Kidney epithelial cell (primary cell): ENCODE measurements at places on chromosomes 12 and 14. TPM values are rescaled to one million over a fixed set of nuclear protein-coding genes. Genes with fewer than 3 reads are reported as not detected.

GRCh38 chr14:59055439-59056045, 132.9 kb upstream of the DAAM1 start:
- no peak for DNase-seq

GRCh38 chr12:52207895-52208294, 16.1 kb upstream of the KRT80 start:
- no peak for DNase-seq

DNA sequence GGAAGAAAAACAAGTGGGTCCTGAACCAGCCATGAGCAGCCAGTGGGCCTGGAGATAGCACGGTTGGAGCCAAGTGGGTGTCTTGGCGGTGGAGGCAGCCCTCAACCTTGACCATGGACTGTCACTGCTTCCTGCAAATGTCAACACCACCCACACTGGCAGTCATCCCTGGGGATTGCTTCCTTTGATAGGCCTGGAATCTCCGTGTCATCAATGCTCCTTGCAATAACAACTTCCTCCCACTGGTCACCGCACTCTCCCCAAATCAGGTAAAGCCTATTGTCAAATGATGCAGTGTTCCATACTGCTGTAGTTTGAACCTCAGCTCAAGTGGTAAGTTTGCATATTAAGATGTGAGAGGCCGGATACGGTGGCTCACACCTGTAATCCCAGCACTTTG, 129.1 kb downstream of the NTF3 start:
- DNase-seq, result no peak

GLT8D2 gene
- total RNA-seq, result 1.1 and 1.8 TPM in 2 replicates

TMEM253 gene
- total RNA-seq, result not detected in 2 replicates

- no peak for DNase-seq
Observed at GRCh38 chr12:103244596-103244995, 251.2 kb downstream of the C12orf42 start.

GRCh38 chr12:69238589-69239351, 599 bp upstream of the CPSF6 start:
- no peak for DNase-seq

DNA sequence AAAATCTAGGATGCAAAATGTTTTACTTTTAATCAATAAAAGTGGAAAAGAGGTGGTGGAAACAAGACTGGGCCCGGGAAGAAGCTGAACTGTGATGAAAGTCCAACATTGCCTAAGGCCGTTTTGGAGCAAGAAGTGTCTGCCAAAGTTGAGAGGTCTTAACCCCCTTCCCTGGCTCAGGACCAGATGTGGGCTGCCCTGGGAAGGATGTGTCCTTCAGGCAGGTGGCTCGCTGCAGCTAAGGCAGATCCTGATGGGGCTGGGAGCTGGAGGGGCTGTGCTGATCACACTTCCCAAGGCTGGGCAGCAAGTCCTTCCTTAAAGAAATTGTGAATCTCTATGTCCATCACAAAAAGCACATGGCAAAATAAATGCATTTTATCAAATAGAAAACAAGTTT, 581.6 kb downstream of the GALC start:
- no peak for DNase-seq

DNA sequence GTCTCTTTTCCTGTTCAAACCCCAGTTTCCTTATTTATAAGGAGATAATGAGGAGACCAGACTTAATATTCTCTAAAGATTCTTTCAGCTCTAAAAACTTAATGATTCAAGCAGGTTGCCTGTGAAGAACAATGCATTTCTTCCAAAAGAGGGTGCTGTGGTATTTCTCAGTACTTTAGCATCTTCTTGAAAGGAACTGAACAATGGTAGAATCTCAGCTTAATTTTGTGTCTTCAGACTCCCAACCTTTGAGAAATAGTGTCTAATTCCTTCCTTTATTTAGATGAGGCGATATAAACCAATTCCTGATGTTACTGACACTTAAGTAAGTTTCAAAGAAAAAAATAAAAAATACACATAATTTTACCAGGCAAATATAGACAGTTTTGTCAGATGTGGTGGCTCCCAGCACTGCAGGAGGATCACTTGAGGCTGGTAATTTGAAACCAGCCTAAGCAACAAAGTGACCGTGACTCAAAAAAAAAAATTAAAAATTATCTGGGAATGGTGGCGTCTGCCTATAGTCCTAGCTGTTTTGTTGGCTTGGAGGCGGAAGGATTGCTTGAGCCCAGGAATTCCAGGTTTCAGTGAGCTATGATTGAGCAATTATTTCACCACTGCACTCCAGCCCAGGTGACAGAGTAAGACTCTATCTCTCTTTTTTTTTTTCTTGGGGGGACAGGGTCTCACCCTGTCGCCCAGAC, 76.9 kb upstream of the PSMA6 start:
- peak; percentile 35 for DNase-seq

DNA sequence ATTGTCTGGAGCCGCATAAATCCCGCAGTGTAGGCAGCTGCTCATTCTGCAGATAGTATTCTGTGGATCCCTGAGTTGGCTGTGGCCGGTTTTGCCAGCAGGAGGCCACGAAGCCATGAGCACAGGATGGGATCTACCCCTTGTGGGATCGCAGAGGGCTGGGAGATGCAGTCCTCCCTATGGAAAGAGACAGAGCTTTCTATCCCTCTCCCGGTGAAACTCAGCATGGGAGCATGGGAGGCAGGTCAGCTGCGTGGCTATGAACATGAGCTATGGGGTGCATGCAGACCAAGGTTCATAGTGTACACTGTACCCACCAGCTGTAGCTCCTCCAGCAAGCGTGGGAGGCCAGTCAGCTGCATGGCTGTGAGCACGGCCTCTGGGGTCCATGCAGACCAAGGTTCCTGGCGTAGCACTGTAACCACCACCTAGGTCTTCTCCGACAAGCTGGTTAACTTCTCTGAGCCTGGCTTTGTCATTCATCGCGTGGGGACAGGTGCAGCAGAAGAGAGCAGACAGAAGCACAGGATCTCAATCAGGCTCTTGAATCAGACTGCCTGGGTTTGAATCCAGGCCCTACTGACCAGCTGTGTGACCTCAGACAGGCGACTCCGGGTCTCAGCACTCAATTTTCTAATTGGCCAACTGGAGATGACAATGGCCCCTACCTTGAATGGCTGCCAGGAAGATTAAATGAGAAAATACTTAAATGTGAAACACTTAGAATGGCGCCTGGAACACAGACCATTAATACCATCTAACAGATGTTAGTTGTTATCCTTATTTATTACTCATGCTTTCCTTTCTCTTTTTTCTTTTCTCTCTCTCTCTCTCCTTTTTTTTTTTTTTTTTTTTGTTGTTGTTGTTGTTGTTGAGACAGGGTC, 6.0 kb downstream of the BDKRB1 start:
- no peak for DNase-seq

ALDH1L2 gene
- total RNA-seq, result 15.0 and 15.5 TPM in 2 replicates

- no peak for DNase-seq
Observed at GRCh38 chr14:88613552-88614010, 50.7 kb downstream of the ZC3H14 start.

GRCh38 chr14:73255693-73256225, 18.5 kb downstream of the PAPLN start:
- no peak for DNase-seq

- no peak for DNase-seq
Observed at GRCh38 chr12:54595471-54595870, 7.0 kb upstream of the PPP1R1A start.

PRIMA1 gene
- total RNA-seq, result not detected in 2 replicates

ZDHHC22 gene
- total RNA-seq, result 0.21 TPM in 1 of 2 replicates, not detected in the other

LRRC10 gene
- total RNA-seq, result not detected in 2 replicates

DNA sequence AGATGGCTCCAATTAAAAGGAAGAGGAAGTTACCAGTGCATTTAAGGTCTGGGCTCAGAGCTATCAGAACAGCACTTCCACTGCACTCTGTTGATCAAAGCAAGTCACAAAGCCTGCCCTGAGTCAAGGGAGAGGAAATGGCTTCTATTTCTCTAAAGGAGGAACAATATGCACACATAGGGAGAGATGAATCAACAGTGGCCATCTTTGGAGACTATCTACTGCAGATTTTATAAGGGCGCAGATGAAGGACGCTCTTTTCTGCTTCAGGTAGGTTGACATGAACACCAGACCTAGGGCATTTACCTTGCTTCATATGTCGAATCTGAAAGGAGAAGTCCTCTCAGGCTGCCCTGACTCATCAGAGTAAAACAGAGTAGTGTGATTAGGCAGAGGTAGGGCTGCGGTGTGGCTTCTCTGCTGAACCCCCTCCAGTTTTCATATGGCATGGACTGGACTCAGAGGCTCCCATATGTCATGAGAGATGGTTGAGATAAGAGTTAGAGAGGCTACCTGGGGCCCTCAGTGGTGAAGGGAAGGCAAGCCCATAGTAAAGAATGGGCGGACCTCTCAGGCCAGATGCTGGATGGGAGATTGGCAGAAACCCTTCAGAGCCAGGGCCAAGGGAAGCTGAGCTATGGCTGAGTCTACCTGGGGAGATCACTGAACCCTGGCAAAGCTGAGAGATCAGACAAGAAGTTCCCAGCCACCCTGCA, 84.4 kb downstream of the ARF6 start:
- no peak for DNase-seq

DNA sequence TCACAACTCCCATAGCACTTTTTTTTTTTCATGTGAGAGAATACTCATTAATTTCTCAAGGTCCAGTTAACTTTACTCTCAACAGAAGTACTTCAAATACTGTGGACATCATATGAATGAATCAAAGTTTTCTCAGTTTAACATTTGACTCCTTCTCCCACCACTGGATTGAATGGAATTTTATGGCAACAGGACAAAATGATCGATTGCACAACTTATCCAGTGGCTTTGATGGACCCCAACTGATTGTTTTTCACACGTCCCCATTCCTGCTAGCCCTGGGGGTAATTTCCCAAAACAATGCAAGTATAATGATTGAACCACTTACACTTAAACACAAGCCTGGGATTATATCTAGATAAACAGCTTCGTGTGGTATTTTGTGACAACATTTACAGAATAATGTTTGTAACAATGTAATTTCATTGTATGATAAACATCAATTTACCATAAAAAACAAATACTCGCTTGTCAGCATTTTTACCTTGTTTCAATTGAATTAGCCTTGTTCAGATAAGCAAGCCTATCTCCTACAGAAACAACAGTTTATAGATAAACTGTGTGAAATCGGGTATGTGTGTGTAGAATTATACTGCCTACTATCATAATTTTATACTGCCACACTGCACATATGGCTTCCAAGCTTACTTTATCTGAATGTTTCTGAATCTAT, 60.9 kb downstream of the SOX5 start:
- DNase-seq, result no peak

EML5 gene
- total RNA-seq, result 0.79 and 1.1 TPM in 2 replicates

- no peak for DNase-seq
Observed at GRCh38 chr12:124633365-124634362, 66.3 kb upstream of the NCOR2 start.

DCAF5 gene
- 23.6 and 25.9 TPM in 2 replicates for total RNA-seq

- DNase-seq, result no peak
Observed at GRCh38 chr14:24630872-24631477, 3.0 kb downstream of the GZMB start.
